ENCODE measurements at places on chromosomes 7 and 10.
A peak's percentile ranks its signal among the peaks of the same experiment; 100 is the strongest.

- DNase-seq, result no peak
Observed at GRCh38 chr7:51327287-51327717, 10.7 kb upstream of the COBL start.

DNA sequence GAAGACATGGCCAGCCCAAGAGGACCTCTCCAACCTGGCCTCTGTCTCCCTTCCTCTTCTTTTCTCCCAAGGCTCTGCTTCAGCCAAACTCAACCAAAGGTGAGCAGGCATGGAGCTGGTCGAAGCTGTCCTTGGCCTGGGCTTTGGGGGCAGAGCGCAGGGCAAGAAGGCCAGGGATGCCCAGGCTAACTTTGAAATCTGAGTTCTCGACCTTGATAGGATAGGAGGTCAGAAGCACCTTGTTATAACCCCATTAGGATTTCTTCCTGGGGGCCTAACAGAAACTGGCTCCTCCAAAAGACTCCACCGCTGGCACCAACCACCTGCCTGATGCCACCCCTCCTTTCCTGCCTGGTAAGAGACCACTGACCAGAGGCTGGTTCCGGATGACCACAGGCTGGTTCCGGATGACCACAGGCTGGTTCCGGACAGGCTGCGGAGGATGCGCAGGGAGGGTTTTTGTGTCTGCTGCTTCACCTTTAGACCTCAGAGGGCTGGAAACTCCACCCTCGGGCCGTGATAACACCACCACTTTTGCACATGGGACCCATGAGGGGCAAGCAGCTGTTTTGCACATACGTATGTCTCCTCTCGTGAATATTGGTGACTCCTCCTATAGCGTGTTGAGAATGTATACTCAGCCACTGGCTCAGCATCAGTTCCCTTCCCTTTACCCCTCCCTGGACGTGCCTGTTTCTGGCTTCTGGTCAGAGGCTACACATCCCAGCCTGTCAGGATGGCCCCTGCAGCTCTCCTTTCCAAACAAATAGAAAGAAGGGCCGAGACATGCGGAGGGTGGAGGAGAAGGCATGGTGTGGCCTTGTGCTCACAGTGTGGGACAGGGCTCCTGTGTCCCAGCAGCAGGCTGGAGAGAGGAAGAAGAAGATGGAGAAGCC lies 140.1 kb downstream of the DNAJB6 start:
- DNase-seq, result no peak

GRCh38 chr7:150766334-150766709 lies 29.1 kb downstream of the GIMAP5 start:
- no peak for DNase-seq

- no peak for DNase-seq
Observed at GRCh38 chr7:94394437-94395140, at the start of gene COL1A2. Gene COL1A2 (plus strand): TSS chr7:94394895. CDS start chr7:94395032, 137 bp downstream.

- no peak for DNase-seq
Observed at GRCh38 chr7:67654642-67655041, 658.0 kb downstream of the TYW1 start.

DNA sequence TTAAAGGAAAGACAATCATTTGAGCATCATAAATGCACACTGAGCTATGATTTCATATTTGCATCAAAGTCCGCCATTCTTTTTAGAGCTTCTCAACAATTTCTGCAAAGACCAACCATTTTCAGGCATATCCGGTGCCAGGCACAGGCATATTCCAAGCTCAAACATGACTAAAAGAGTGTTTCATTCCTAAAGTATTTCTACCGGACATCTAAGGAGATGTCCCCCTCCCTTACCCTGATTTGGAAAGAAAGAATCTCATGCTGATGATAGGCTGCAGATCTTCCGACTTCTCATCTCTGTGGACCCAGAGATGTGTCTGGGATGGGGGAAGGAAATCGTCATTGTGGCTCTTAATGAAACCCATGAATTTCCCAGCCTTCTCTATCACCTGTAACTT lies 600.5 kb upstream of the MGMT start:
- no peak for DNase-seq

DNA sequence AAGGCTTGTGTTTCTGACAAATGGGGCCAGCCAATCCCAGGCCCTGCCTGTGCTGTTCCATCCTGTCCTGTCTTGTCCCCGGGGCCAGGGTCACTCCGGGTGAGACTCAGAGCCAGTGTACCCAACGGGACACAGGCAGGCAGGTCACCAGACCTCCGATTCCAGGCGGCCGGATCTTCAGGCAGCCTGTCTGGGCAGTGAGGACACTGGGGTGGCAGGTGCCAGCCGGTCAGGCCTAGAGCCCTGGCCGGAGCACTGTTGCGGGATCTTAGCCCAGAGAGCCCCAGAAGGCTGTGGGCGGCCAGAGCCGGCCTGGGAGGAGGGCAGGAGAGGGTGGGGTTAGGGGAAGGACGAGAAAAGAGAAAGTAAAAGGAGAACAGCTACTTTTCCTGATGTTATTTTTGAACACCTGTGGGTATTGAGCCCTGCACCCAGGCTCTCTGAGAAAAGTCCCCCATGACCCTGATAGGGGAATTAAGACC lies 134.3 kb upstream of the TNRC18 start:
- peak; percentile 27 for DNase-seq

- DNase-seq, result no peak
Observed at GRCh38 chr7:19928247-19928646, 154.8 kb upstream of the TMEM196 start.

DNA sequence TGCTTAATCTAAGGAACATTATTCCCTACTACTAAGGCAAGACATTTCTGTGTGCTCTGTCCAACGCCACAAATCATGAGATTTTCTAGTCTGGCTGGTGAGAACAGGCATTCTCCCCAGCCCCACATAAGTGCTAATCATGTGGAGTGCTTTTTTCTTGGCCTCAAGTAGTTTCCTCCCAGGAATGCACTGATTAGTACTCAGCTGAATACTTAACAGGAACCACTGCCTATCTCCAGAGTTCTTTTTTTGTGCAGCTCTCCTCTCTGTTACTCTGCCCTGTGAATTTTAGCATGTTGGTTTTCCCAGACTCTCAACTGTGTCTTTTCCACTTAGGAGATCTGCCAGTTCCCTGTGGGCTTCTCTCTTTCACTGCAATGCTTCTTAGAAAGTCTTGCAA lies 1098.5 kb upstream of the LRRTM3 start:
- DNase-seq, result no peak

DNA sequence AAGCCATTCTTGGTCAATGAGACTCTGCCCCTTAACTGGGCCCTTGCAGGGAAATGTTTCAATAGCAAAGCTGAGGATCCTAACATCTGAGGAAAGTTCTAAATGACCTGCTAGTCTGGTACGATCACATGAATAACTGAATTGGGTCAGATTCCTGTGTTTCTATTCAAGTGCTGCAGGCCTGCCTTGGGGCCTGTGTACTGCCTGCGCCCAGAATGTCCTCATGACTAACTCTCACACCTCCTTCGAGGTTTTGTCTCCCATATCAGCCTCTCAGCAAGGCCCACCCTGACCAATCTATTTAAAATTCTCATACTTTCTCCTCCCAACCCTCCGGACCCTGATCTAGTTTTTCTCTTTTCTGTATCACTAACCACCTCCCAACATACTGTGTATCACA lies 4.4 kb downstream of the JAZF1 start:
- DNase-seq, result no peak

DNA sequence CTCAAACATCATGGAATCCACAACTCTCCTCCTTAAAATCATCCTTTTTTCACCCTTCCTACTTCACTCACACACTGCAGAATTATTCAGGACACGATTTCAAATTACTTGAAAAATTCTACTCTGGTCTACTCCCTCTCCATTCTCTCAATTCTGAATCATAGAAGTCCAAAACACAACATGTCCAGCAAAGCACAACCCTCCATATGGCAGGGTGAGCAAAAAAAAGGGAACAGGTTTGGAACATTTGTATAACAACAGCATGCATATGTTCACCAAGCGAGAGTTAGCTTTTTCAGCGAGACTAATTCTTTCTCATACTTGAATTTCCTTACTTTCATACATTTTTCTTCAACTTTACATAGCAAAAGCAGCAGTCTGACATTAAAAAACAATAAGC lies 73.4 kb downstream of the ABI1 start:
- DNase-seq, result no peak

- no peak for DNase-seq
Observed at GRCh38 chr10:124065382-124066125, 27.8 kb downstream of the CHST15 start.

GRCh38 chr10:105494944-105495343 lies 853.9 kb downstream of the SORCS3 start:
- no peak for DNase-seq

GRCh38 chr7:87543623-87544022 lies 57.1 kb downstream of the ABCB1 start:
- DNase-seq, result no peak

GRCh38 chr7:151541709-151542499 lies 22.2 kb upstream of the RHEB start:
- no peak for DNase-seq

DNA sequence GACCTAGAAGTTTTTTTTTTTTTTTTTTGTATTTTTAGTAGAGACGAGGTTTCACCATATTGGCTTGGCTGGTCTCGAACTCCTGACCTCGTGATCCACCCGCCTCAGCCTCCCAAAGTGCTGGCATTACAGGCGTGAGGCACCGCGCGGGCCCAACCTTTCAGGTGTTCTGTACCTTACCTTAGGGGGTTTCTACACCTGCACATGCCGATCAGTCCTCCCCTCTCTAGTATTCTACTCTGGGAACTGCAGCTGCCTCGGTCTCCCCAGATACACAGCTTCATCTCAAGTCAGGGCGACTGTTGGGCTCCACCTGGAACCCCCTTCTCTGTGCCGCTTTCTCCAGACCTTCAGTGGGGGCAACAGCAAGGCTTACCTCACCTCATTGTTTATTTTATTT lies 79.9 kb downstream of the TACC2 start:
- DNase-seq, result no peak

DNA sequence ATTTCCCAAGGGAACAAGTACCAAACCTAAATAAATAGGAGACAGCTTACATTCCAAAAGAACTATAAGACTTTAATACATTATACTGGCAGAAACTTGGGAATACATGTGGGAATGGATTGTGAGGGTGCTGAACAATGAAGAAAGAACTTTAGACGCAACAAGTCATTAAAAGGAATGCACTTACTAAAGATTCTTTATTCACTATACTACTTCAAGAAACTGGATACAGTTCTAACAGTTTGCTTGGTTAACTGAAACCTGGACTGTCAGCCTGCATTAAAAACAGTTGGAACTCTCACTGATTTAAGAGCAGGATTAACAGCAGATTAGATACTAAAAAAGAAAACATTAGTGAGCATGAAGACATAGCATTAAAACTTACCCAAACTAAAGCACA lies 12.0 kb downstream of the CACUL1 start:
- no peak for DNase-seq

DNA sequence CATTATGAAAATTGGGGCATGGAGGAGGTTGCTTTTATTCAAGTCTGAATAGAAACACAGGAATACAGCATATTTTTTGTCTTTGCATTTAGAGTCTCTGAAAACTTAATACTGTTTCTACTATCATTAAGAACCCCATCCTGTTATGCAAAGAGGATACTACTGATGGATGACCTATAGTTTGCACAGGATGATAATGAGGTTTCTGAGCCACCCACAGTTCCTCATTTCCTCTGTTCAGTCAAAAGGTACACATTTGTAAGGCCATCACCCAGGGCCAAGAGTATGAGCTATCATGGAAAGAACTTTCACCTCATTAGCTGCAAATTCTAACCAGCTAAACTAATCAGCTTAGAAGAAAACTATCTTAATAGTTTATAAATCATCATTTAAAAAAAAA lies 213.0 kb upstream of the CHRM2 start:
- DNase-seq, result no peak

DNA sequence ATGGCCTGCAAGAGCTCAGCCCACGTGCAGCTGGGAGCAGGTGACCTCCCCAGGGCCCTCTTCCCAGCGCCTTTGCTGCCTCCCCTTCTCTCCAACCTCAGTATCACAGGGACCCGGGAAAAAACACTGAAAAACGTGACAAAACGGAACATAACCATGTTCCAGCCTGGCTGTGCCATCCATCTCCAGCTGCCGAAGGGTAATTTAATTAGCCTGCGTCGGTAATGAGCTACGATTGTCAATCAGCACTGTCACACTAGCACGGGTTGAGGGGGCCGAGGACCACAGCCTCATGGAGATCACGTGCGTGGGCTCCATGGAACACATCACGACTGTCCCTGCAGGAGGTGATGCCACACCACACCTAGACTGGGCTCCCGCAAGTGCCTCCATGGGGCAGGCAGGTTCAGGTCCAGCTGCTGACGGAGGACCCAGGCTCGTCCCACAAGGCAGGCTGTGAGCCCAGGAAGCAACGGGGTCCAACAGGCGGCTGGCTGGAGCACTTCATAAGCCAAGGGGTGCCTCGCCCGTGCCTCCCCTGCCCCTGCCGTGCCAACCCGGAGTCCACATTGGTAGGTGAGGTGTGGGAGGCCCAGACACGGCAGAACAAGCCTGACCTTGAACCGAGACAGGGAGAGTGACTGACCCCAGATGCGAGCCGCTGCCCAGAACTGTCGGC lies 199.5 kb downstream of the ELFN1 start:
- no peak for DNase-seq

GRCh38 chr7:91425149-91425548 lies 160.9 kb downstream of the FZD1 start:
- no peak for DNase-seq

Data from SW 1271 (cell line).